ENCODE measurements at places on chromosomes 3 and 15. TPM values are rescaled to one million over a fixed set of nuclear protein-coding genes. Genes with fewer than 3 reads are reported as not detected.

ADAMTS7 gene
- total RNA-seq = 0.51 TPM

DNASE1L3 gene
- 2.3 TPM for total RNA-seq

MEGF11 gene
- total RNA-seq = not detected

BFSP2 gene
- not detected for total RNA-seq

GPR27 gene
- 0.53 TPM for total RNA-seq

MASP1 gene
- 3.9 TPM for total RNA-seq

MYRIP gene
- not detected for total RNA-seq

DNA sequence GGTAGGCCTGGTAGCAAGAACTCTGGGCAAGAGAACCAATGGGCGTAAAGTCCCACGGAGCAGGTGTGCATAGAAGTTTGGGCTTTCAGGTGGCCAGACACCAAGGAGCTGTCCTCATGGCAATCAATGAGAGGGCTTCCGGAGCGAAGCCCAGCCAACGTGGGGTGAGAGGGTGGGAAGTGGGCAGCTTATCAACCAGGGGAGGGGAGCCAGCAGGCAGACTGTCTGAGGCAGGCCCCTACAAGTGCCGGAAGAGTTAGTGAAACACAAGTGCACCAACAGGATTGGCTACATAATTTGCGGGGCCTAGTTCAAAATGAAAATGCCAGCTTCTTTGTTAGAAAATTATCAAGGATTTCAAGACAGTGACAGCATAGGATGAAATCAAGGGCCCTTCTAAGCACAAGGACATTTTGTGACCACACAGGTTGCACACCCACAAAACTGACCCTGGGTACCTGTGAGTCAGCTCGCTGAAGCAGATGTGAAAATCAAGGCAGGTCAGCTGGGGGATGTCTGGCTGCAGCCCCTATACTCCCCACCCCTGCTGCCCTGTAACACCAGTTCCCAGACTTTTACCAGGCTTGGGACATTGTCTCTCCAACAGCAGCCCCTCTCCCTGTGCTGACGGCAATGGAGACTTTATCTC lies 102.1 kb upstream of the ETV5 start:
- DNase-seq = peak; percentile 37

DNA sequence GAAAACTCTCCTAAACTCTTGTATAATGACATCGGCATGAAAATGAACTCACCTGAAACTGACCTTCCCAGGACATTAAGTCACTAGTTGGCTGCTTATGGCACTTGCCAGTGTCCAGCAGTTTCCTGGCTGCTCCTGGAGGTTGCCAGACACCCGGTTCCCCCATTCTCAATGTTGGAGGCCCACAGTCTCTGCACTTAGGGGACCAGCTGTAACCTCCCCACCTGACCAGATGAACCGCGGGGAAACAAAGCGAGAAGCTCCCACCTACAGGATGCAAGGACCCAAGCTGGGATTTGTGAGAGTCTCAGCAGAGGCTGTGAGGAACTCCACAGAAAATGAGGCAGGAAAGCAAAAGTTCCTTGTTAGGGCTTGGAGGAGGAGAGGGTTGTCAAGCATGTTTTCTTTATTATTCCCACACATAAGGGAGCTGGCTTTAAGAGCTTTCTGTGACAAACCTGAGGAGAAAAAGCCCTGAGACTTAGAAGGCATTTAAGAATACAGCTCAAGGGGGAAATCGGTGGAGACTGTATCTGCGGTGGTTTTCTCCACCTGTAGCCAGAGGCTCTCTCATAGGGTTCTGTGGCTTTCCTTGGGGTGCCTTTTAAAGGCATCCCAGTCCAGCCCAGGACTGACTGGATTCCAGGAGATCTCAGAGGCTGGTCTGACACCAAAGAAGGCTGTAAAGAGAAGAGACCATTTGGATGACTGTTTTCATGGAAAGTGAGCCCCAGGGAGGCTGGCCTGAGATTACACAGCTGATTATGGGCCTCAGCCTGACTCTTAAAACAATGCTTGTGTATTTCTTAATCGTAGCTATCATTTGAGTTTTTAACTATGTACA lies 4.6 kb downstream of the TPM1 start:
- DNase-seq = no peak

DNA sequence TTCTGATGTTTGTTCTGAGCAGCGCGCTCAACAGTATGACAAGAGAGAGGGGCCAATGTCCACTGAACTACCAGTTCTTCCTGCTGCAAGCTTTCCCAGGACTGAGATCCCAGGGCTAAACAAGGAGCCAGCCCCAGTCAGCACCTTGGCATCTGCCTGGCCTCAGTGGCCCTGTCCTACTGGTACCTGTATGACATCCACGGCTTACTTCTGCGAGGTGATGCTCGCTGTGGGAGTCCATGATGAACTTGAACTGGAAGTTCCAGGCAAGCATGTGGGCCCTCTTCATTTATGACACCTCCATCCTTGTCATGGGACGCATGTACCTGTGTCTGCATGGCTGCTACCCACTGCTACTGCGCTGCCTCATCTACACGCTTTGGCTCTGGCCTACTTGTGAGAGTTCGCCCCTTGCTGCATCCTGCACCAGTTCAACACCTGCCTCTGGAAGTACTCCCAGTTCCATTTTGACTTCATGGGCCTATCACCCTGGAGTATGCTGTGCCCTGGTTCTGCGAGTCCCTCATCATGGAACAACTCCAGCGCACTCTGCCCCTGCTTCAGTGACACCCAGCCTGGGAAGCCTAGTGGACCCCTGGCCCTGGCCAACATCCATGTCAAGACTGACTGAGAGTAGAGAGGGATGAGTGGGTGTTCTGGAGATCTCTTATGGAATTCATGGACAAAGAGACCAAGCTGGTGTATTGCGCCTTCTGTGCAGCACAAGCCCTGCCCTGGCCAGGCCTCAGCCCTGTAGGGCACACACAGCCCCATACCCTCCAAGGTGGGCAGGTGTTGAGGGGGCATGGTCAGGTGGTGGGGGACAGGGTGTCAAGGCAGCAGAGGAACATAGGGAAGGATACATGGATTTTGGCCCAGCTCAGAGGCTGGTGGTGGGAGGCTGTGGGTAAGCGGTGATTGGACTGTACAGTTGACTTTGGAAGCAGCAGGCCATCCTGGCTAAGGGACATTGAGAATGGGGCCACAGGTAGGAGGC lies 246.8 kb downstream of the NLGN1 start:
- DNase-seq = no peak

DNA sequence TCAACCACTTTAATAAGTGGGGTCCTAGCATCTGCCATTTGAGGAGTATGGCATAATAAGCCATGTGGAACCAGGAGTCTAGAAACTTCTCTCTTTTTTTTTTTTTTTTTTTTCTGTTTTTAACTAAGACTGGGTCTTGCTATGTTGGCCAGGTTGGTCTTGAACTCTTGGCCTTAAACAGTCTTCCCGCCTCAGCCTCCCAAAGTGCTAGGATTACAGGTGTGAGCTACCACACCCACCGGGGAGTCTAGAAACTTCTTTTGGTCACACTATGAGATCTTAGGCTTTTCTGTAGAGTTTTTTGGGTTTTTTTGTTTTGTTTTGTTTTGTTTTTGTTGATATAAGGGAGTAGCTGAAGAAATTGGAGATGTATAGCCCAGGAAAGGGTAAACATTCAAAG lies 52.9 kb downstream of the ZBTB38 start:
- DNase-seq = no peak

DNA sequence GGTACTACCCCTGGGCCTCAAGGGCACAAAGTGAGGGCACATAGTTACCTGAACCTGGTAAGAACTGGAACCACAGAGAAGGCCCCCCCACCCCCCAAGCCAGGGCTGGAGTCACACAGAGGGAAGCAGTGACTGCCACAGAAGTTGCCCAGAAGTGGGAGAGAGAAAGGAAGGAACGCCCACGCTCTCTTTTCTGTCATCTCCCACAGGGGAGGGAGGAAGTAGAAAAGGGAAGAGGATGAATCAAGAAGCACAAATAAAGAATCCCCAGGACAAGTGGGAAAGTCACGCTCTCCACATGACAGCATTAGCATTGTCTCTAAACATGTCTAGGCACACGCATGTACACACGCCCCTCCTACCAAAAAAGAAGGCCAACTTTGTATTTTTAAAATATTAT lies 114.7 kb upstream of the FRMD4B start:
- DNase-seq = peak; percentile 32

GRCh38 chr15:26260517-26261133 lies 397.5 kb upstream of the ATP10A start:
- no peak for DNase-seq

GRCh38 chr3:23130406-23130805 lies 72.7 kb upstream of the UBE2E2 start:
- DNase-seq = no peak

DNA sequence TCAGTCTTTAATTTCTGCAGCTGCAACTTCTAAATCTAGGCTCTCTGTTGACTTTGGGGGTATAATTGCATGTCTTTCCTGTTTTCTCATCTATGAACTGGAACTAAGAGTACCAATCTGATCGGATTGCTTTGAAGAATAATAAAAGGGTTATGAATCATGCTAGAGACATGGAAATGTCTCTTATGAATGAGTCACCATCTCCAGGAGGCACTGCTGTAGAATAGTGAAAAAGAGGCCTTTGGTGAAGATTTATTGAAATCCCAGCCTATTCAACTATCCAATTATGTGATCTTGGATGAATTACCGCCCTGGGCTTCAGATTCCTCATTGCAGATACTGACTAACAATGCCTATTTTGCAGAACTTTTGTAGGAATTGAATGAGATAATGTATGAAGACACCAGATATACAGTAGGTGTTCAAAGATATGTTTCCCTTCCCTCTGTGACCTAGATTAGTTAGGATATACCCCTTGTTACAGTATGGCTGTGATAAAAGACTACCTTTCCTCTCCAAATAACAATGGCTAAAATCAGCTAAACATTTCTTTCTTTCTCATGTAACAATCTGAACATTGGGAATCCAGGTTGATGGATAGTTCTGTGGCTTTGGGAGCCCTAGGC lies 11.5 kb upstream of the CMTM8 start:
- DNase-seq = peak; percentile 82

GRCh38 chr3:134879990-134880389 lies 84.9 kb downstream of the EPHB1 start:
- no peak for DNase-seq

- no peak for DNase-seq
Measured at GRCh38 chr15:71129669-71130068, 14.4 kb downstream of the THSD4 start.

GRCh38 chr15:90637693-90638092 lies 79.5 kb upstream of the BLM start:
- DNase-seq = no peak

DNA sequence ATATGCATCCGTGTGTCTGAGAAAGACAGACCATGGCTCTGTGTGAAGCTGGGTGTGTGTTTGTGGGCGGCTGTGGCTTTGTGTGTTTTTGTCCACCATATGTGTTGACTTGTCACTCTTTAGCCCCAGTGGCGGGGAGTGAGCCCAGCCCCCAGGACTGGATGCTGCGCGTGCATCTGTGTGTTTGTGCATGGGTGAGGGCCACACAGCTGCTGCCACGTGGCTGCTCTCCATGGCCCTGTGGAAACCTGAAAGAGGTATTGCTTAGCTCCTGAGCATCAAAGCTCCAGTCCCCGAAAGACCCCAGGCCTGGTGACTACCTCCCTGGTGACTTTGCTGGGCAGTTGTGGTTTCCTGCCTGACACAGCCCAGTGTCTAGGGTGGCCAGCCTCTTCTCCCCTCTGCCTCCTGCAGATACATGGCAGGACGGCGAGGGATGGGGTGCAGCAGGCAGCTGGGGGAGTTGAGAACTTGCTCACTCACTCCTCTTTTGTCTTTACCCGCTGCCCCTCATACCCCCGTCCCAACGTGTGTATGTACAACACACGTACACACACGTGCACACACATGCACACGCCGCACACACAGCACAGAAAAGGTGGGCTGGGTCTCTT lies 6.5 kb downstream of the EPHB3 start:
- no peak for DNase-seq

DNA sequence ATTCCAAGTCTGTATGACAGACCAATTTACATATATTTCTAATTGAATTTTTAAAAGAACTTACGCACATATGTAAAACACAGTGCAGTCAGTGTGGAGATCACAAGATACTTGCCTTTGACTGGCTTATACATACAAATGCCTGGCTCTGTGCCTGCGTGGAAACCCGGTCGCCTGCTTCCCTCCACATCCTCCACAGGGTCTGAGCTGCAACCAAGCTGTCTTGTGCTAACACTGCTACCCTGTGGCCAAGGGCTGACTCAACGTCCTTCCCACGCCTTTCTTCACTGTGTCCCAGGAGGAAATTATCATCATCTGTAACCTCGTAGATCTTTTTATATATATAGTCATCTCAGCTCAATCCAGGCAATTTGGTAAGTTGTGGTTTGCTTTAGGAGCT lies 117.0 kb downstream of the WNT7A start:
- no peak for DNase-seq

DNA sequence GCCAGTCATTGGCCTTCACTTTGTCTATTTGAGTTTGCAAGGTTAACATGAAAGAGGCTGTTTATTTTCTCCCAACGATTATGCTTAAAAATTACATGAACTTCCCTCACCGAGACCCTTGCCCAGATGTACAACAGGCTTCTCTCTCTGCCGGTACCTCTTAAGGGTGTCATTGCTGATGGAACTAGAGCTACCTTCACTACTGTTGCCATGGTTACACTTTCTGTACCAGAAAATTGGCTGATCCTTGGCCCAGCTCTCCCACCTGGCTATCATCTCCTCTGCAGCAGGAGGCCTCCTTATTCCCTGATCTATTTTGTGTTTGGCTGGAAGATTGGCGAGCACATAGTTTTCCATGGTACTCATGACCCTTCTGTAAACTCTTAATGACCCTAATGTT lies 24.0 kb upstream of the LIPC start:
- no peak for DNase-seq

DNA sequence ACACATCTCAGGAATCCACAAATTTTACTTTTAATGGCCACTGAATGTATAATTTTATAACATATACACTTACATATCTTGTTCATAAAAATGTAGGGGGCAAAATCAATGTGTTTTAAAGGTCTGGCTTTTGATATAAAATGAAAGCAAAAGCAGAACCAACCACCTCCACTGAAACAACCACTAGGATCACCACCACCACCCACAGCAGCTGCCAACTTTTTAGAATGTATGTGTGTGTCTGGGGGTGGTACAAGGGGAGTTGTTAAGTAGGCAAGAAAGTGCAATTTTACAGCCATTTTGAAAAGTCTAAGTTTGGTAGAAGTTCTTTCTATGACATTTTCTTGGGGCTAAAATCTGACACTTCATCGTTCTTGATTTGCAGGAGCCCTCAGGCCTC lies 44.0 kb downstream of the OTOL1 start:
- DNase-seq = no peak

GRCh38 chr3:22922317-22922716 lies 280.8 kb upstream of the UBE2E2 start:
- DNase-seq = peak; percentile 46

- DNase-seq = no peak
Measured at GRCh38 chr3:122148941-122149627, 34.4 kb upstream of the CASR start.

- DNase-seq = no peak
Measured at GRCh38 chr3:121794264-121794983, 40.4 kb downstream of the IQCB1 start.

GRCh38 chr3:152307829-152308474 lies 39.2 kb downstream of the MBNL1 start:
- DNase-seq = no peak

- DNase-seq = peak; percentile 68
Measured at GRCh38 chr15:34583399-34584329, at the start of gene GOLGA8B. Gene GOLGA8B (minus strand): TSS chr15:34583651. CDS start chr15:34535912, 47,739 bp downstream.

GRCh38 chr3:68070186-68070585 lies 415.8 kb upstream of the SUCLG2 start:
- DNase-seq = no peak

- peak; percentile 34 for DNase-seq
Measured at GRCh38 chr3:172285844-172286243, 162.4 kb downstream of the GHSR start.
